A172 (cell line): ENCODE measurements at places on chromosomes 7 and 10. TPM values are rescaled to one million over a fixed set of nuclear protein-coding genes. Genes with fewer than 3 reads are reported as not detected.

GRCh38 chr10:12091421-12091820 lies 22.7 kb downstream of the DHTKD1 start:
- no peak for DNase-seq

GRCh38 chr10:44060719-44061118 lies 324.2 kb downstream of the CXCL12 start:
- DNase-seq, result no peak

- no peak for DNase-seq
Observed at GRCh38 chr10:80081026-80081425, 2.6 kb downstream of the TMEM254 start.

DNA sequence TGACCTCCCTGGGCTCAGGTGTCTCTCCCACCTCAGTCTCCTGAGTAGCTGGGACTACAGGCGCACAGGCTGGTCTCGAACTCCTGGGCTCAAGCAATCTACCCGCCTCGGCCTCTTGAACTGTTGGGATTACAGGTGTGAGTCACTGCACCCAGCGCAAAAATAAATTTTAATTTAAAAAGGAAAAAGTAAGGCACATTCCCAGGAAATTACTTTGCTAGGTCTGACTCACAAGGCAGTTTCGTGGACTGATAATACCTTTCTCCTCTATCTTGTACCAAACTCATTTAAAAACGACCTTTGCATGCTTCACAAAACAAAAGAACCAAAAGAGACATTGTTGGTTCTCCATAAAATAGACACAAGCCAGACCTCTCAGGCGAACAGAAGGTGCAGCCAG lies 29.7 kb downstream of the PARP12 start:
- peak; percentile 76 for DNase-seq

- no peak for DNase-seq
Observed at GRCh38 chr10:71756311-71757191, 16.8 kb downstream of the VSIR start.

DNA sequence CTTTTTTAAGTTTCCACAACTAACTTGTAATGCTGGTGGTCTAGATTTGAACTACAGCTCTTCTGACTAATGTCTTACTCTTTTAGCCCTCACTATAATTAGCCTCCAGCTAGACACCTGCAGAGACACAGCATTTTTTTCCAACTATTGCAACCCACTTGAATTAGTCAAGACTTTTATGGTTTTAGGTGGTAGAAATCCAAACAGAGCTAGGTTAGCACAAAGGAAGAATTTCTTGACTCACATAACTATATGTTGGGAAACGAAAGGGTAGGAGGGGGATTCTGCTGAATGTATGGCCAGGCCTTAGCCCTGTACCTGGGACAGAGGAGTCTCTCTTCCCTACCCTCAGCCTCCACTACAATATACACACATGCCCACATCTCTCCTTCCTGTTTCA lies 586.1 kb downstream of the INHBA start:
- peak; percentile 49 for DNase-seq

DNA sequence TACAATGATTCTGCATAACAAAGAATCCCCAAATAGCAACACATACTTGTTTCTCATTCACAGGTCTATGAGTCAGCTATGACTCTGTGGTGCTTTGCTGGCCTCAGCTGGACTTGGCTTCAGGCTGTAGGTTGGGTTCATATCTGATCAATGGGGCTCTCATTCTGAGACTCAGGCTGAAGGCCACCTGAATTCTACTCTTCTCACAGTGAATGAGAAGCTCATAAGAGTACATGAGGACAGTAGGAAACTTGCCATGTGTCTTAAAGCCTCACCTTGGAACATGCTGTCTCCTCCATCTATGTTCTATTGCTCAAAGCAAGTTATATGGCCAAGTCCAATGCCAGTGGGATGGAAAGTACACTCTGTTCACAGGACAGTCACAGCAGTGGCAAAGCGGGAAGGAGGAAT lies 292.9 kb downstream of the BMPER start:
- DNase-seq, result no peak

GRCh38 chr10:21534604-21535493 lies 817 bp downstream of the MLLT10 start:
- peak; percentile 45 for DNase-seq

DNA sequence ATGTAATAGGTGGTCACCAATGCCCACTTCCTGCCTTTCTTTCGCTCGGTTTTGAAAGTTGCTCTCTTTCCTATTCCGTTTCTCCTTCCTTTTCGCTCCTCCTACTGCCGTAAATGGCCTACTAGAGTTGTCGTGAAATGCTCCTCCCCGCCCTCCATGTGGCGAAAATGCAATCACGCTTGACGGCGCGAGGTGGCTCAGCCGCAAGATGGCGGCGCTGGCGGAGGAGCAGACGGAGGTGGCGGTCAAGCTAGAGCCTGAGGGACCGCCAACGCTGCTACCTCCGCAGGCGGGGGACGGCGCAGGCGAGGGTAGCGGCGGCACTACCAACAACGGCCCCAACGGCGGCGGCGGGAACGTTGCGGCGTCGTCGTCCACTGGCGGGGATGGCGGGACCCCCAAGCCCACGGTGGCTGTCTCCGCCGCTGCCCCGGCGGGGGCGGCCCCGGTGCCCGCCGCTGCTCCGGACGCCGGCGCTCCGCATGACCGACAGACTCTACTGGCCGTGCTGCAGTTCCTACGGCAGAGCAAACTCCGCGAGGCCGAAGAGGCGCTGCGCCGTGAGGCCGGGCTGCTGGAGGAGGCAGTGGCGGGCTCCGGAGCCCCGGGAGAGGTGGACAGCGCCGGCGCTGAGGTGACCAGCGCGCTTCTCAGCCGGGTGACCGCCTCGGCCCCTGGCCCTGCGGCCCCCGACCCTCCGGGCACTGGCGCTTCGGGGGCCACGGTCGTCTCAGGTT lies at the start of gene TAF5:
Gene TAF5, plus strand, starts transcription at position 195 of the 737 bp plus-strand sequence. Its CDS starts 14 bp downstream, at position 209.
- DNase-seq, result peak; percentile 96

- no peak for DNase-seq
Observed at GRCh38 chr7:97697396-97697795, 34.5 kb upstream of the TAC1 start.

- DNase-seq, result peak; percentile 71
Observed at GRCh38 chr10:34001087-34001580, 666.7 kb upstream of the NRP1 start.

OR13A1 gene
- total RNA-seq, result not detected in 2 replicates

RAPGEF5 gene
- 3.2 and 11.5 TPM in 2 replicates for total RNA-seq

GPR37 gene
- 1.3 and 3.2 TPM in 2 replicates for total RNA-seq

OLAH gene
- not detected in 2 replicates for total RNA-seq

EGFR gene
- 75.4 and 79.3 TPM in 2 replicates for total RNA-seq

CLDN15 gene
- 3.5 and 4.0 TPM in 2 replicates for total RNA-seq

RPS24 gene
- 2,746 and 3,389 TPM in 2 replicates for total RNA-seq

TLL2 gene
- total RNA-seq, result 0.12 and 0.38 TPM in 2 replicates

PTPRN2 gene
- total RNA-seq, result 2.2 and 4.4 TPM in 2 replicates

CPA1 gene
- total RNA-seq, result 0.34 and 2.6 TPM in 2 replicates

TMEM196 gene
- total RNA-seq, result not detected in 2 replicates

BAMBI gene
- 36.2 and 43.8 TPM in 2 replicates for total RNA-seq
